ENCODE measurements at places on chromosomes 11 and 22. TPM values are rescaled to one million over a fixed set of nuclear protein-coding genes. Genes with fewer than 3 reads are reported as not detected.

RBMXL2 gene
- not detected for total RNA-seq

LRRN4CL gene
- total RNA-seq: 3.4 TPM

TRIM29 gene
- 0.50 TPM for total RNA-seq

CD3D gene
- 1.6 TPM for total RNA-seq

OR8D1 gene
- not detected for total RNA-seq

EHD1 gene
- total RNA-seq: 52.5 TPM

EXPH5 gene
- 2.4 TPM for total RNA-seq

ASRGL1 gene
- total RNA-seq: 3.1 TPM

CD3E gene
- total RNA-seq: 1.1 TPM

All from left ventricle myocardium superior (tissue), 1 donor.